Activated CD8-positive, alpha-beta memory T cell treated with anti-CD3 and anti-CD28 coated beads for 4 hours (primary cell): ENCODE measurements at places on chromosomes 13 and 19.

DNA sequence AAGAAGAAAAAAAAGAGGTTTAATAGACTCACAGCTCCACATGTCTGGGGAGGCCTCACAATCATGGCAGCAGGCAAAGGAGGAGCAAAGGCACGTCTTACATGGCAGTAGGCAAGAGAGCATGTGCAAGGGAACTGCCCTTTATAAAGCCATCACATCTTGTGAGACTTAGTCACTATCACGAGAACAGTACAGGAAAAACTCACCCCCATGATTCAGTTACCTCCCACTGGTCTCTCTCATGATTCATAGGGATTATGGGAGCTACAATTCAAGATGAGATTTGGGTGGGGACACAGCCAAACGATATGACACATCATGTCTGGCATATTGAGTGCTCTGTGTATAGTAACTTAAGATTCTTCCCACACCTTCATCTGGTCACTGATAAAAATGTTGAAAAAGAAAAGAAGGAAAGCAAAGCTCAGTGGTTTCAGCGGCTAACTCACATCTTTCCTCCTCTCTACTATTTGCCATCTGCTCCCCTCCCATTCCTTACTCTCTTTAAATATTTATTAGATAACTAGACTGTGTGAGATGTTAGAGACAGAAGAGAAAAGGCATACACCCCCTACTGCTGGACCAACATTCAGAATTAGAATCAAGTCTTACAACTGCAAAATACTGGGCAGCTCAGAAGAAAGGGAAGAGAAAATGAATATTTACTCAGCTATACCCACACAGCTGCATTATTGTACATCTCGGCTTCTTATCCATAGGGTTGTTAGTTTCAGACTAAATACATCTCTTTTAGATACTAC, 60.1 kb upstream of the AKAP11 start:
- DNase-seq: no peak

DNA sequence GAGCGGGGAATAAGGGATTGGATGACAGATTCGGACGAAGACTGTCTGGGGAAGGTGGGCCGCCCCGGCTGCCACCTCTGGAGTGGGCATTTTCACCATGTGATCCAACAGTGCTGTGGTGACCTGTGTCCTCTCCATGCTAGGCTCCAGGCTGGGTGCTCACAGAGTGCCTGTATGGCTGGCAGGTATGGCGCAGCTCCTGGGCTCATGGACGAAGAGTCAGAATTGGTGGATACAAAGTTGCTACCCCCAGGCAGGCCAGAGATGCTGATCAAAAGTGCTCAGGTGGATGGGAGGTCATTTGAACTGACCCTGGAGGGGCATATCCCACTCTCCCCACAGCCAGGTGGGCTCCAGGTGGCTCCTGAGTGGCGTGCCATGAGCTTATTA, 111.3 kb upstream of the UQCRFS1 start:
- no peak for DNase-seq

GRCh38 chr13:28031896-28032288, 43.4 kb upstream of the URAD start:
- no peak for DNase-seq

DNA sequence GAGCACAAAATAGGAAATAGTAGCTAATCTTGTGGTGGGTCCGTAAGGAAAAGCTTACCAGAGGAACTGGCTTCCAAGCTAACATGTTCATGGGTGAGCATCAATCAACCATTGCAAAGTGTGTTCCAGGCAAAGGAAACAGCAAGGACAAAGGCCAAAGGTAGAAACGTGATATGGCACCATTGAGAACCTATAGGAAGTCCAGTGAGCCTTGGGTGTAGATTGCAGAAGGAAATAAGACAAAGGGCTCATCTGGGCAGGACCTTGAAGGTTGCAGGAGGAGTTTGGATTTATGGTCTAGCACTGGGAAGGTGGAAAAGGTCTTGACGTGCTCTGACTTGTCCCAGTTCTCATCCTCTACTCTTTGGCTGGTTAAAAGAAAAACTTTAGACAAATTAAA, 22.3 kb downstream of the CYP2B6 start:
- DNase-seq: no peak

GRCh38 chr13:94390881-94391280, 88.6 kb downstream of the DCT start:
- DNase-seq: no peak

DNA sequence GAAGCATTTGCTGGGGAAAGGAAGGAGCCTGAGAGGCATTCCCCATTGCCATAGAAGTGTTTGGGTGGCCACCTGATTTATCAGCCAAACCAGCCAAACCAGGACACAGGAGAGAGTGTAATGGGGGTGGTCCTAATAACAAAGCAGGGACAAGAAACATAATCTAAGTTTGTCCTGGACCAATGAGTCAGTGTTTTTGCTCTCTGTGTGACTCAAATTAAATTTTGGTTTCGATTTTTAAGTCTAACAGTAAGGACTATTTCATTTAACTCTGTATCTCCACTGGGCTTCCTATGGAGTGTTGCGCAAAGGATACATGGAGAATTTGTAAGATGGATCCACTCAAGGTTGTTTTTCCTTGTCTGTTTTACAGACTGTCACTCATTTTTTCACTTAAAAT, 19.5 kb upstream of the TRPC4 start:
- DNase-seq: no peak

GRCh38 chr19:56333506-56333905, 18.9 kb upstream of the ZSCAN5A start:
- DNase-seq: no peak

DNA sequence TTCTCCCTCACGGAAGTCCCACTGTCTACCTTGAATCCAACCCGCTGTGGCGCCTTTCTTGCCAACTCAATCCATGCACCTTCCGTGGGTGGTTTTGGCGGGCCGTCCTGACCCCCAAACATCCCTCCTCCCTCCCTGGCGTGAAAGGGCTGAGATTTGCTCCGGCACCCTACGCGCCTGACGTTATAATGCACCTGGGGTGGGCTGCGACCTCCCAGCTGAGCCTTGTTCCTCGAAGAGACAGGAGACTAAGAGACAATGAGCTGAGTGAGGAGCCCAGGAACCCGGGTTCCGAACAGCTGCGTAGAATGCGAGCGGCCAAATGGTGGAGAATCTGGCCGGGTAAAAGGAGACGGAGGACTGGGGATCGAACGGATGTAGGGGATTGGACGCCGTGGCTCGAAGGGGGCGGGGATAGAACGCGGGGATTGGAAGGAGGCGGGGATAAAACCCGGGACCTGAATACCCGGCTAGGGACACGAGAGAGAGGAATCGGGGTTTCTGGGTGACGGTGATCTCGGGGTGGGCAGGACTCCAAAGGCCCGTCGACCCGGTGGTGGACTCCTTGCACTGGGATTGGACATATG, at the start of gene CPT1C:
Gene CPT1C, plus strand, starts transcription at position 461 of the 587 bp plus-strand sequence. CDS start 1,137 bp downstream, outside the sequence.
- no peak for DNase-seq

DNA sequence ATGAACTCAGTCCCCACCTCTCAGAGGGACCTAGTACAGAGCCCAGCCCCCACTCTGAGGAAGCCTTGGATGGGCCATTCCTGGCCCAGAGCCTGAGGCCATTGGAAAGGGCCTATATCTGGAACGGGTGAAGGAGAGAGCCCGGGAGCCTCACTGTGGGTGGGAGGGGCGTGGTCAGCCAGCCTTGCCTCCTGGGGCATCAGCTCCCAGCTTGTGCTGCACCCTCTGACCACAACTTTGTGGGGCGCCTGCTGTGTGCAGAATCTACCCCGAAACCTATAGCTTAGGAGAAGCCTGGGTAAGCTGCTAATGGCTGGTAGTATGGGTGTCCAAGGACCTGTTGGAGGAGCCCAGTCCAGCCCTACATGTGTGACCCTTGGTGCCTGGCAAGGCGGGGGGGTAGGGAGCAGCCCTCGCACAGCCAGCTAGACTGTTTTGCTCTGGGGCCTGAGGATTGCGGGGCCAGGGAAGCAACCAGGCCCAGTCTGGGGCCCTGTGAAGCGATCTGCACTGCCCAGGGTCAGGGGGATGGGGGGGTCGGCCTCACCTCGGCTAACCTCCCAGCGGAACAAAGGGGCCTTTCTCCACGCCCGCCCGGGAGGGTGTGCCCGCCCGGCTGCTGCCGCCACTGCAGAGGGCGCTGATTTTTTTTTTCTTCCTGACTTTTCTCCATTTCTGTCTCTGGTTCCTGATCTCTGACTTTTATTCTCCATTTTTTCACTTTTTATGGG, 42.3 kb downstream of the LYL1 start:
- DNase-seq: no peak
